ENCODE measurements at places on chromosomes 5 and 9.

- no peak for DNase-seq
Measured at GRCh38 chr9:75455444-75455921, 367.2 kb downstream of the OSTF1 start.

GRCh38 chr5:107704681-107705401 lies 34.1 kb upstream of the EFNA5 start:
- DNase-seq, result no peak

GRCh38 chr9:137446851-137447471 lies 5.8 kb upstream of the ENTPD8 start:
- no peak for DNase-seq

- DNase-seq, result no peak
Measured at GRCh38 chr5:112614986-112615385, 122.7 kb upstream of the APC start.

DNA sequence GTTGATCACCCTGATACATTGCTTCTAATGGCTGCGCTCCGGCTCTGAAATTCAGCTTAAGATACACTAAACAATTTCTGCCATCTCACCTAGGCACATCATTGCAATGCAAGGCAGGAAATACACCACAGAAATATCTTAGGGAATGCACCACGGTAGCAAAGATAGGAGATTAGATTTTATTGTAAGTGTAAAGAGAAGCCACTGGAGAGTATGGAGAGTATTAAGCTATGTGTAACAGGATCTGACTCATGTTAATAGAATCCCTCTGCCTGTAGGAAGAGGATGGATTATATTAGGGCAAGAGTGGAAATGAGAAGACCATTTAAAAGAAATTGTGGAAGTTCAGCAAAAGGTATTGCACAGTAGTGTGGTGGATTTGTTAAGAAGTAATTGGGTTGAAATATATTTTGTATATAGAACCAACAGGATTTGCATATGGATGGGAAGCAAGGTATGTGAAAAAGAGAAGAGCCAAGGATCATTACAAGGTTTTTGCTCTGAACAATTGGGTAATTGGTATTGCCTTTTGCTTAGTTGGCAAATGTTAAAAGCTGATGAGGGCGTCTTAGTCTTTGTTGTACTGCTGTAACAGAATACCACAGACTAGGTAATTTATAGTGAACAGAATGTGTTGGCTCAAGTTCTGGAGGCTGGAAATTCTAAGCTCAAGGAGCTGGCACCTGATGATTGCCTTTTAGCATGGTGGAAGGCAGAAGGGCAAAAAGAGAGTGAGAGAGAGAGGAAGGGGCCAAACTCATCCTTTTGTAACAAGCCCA lies 636.1 kb downstream of the PSAT1 start:
- DNase-seq, result no peak

DNA sequence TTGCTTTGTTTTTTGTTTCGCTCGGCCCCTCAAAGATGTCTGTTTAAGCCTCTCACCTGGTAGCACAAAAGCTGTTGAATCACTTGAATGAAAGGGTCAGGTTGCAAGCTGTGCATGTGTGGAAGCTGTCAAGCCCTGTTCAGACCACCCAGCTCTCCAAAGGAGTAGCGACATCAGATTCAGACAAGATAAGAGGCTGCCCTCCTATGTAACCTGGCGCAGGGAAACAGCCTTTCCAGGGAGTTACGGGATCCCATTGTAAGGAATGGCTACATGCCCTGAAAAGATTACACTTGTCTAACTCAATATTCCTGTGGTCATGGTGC lies 2.9 kb downstream of the FREM1 start:
- no peak for DNase-seq

DNA sequence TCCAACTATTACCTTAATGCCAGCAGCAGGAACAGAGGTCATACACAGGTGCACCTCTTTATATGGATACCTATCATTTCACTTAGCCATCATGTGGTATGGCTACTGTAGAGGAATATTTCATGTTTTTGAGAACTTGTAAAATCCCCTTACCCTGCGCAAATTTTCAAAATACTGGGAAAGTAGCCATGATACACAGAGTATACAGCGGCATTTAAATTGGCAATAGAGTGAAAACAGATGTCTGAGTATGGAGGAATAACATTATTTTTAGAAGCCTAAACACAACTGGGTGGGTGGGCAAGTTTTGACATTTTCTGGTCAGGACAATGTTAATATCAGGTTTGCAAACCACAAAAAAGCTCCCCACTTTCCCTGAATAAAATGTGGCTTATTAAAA lies 109.5 kb downstream of the SMIM23 start:
- DNase-seq, result no peak

- DNase-seq, result no peak
Measured at GRCh38 chr5:61659221-61659696, 327.2 kb downstream of the ZSWIM6 start.

- DNase-seq, result no peak
Measured at GRCh38 chr9:73131461-73131860, 20.2 kb upstream of the ANXA1 start.

GRCh38 chr5:88515881-88516819 lies 247.5 kb upstream of the TMEM161B start:
- DNase-seq, result no peak

- DNase-seq, result no peak
Measured at GRCh38 chr5:40736103-40736875, 19.5 kb downstream of the TTC33 start.

DNA sequence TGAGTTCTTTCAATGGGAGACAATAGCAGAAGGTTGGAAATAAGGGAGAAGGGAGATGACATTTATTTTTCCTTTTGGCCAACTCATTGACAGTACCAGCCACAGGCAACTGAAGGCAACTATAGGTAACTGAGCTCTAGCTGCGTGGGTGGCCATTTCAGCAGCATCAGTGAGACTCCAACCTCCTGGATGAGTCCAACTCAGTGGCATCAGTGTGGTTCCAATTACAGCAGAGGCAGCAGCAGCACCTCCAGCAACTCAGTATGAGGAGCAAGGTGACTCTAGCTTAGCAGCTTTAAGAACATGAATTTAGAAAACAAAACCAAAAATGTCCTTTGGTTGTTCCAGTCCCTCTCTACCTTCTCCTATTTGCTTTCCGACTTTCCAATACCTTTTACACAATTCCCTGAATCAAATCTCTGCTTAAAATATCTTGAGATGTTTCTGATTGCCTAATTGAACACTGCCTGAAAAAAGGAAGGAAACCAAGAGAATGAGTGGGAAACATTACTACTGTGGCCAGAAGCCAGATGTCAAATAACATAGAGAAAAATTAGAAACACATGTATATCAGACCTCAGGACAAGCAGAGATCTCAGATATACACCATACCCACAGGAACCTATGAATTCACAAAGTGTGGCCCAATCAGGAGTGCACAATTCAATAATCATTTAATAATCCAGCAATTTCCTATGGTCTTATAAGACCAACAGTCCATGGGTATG lies 166.5 kb upstream of the RORB start:
- DNase-seq, result no peak

GRCh38 chr5:115384587-115385375 lies 88.3 kb upstream of the CCDC112 start:
- DNase-seq, result no peak

GRCh38 chr5:150142959-150143349 lies 12.7 kb downstream of the PDGFRB start:
- peak; percentile 90 for DNase-seq

DNA sequence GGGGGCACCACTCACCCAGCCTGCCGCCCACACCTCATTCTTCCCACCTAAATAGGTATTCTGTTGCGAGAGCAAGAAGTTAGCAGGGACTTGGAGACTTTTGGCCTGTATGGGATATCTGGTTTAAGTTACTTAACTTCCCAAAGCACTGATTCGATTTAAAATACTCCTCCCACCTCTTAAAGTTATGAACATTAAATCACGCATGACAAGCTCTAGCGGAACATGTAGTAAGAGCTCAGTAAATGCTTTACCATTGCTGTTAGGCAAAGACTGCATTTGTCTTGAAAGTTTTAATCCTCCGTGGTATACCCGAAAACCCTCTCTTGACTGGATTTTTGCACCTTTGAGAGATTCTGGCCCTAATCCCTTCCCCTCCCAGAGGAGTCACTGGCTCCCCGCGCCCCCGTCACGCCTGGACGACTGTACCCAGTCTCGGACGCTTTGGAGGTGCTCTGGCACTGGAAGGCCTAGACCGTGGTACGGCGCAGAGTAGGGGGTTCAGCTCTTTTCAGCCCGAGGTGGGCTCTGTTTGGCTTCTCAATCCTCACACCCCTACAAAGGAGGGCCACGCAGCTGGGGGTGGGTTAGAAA lies 4.4 kb downstream of the GDNF start:
- no peak for DNase-seq

DNA sequence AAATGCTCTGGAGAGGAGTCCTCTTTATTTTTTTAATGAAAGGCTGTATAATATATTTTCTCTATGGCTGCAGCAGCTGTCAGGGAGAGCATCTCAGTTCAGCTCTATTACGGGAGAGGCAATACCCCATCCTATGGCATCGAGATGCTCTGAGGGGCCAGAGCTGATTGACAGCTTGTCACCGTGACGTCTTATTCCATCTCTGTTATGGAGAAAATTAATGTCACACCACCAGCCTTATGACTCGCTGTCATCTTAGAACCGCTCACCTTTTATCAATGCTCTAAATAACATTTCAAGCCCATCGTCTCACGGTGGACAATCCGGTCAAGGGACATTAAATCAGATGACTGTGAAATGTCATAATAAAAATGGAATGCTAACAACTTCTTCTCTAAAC lies 273.5 kb downstream of the SLF1 start:
- no peak for DNase-seq

DNA sequence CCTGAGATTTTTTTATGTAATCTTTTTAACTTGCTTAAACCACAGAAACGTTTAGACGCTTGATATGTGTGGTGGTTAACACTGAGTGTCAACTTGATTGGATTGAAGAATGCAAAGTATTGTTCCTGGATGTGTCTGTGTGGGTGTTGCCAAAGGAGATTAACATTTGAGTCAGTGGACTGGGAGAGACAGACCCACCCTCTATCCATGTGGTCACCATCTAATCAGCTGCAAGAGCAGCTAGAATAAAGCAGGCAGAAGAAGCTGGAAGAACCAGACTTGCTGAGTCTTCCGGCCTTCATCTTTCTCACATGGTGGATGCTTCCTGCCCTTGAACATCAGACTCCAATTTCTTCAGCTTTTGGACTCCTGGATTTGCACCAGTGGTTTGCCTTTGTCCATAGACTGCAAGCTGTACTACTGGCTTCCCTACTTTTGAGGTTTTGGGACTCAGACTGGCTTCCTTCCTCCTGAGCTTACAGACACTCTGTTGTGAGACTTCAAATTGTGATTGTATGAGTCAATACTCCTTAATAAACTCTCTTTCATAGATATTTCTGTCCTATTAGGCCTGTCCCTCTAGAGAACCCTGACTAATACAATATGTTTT lies 816.0 kb upstream of the CDH9 start:
- no peak for DNase-seq

GRCh38 chr9:33103501-33104281 lies 27.2 kb upstream of the SMU1 start:
- DNase-seq, result no peak

DNA sequence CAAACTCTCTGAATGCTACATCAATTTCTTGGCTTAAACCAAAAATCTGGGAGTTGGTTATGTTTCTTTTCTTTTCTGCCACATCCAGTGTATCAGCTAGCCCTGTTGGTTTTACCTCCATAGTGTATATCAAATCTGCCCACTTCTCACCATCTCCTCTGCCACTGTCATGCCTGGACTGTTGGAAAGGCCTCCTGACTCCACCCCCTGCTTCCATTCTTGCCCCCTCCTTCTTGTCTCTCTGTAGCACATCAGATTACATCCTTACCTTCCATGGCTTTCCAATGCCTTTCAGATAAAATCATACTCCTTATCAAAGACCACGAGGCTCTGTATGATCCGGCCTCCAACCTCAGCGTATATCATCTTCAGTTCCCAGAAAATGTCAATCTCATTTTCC lies 35.4 kb downstream of the STXBP1 start:
- no peak for DNase-seq

DNA sequence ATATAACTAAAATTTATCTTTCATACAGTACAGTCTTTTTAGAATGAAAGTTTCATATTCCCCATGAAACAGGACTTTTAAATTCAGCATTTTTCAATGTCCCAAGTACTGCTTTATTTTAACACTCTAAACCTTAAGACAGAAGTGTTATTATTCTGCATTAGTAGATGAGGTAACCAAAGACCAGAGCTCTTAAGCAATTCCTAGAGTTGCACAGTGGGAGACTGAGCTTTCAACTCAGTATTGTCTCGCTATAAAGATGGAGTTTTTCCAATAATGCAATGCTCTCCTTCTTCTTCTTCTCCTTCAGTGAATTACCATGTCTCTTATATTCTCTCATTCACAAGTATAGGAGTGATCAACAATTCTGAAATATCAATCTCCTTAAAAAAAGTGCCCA lies 479.7 kb downstream of the CETN3 start:
- DNase-seq, result no peak

DNA sequence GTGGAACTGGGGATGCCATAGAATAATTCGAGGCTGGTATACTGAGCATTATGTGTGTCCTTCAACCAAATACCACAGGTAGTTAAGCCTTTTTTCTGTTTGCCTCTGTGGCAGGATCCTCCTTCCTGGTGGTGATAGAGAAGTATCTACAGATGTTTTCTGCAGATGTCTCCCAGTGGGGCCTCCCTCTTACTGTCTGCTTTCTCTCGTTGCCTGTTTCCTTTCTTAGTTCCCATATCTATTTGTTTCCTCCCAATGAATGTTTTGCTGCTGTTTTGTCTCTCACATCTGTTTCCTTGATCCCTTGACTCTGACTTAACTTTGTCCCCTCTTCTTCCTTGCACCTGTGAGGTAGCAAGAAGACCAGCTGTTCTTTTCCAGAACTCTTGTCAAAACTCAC lies 130.9 kb upstream of the NUDT12 start:
- DNase-seq, result no peak

GRCh38 chr9:116275418-116276195 lies 122.0 kb downstream of the PAPPA start:
- no peak for DNase-seq

DNA sequence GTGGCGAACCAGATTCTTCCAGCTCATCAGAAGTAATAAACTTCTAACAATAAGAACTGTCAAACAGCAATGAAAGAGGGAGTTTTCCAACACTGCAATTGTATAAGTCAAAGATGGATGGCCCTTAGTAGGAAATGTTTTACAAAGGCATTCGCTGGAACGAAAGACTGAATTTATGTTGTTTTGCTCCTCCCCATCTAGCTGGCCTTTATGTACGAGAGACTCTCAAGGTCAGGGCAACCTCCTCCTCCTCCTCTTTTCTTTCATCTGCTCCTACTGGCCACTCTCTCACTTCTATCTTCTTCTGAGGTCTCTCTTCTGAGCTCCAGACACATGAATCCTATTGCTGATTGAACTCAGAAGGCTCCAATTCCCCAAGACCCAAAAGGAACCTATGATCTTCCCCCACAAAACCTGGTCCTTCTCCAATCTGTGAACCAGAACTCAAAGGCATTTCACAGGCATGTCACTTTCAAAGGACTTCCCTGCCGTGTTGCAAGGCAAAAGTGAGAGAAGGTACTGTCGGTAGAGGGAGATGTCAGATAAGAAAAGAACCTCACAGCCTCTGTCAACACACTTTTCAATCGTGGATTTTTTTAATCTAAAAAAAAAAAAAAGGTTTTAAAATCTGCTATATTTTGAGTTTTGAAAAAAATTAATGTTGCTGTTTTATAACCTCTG lies 28.5 kb upstream of the PUM3 start:
- DNase-seq, result peak; percentile 11

All from GM04503 (cell line).